Sigmoid colon (tissue), 7 donors: ENCODE measurements at places on chromosomes 3 and 15.
A peak's percentile ranks its signal among the peaks of the same experiment; 100 is the strongest.

GRCh38 chr3:61505197-61505596, 56.2 kb upstream of the PTPRG start:
- H3K36me3 ChIP-seq: no peaks in the 10 kb centered on the region
- DNase-seq: no peak
- no peaks in the 10 kb centered on the region for H3K4me1 ChIP-seq
- no peaks in the 10 kb centered on the region for H3K27me3 ChIP-seq
- no peak overlapping the region for H3K27ac ChIP-seq

GRCh38 chr15:45544266-45545023, 21.9 kb upstream of the SLC30A4 start:
- H3K4me1 ChIP-seq: no peaks in the 10 kb centered on the region
- no peak for DNase-seq
- no peaks in the 10 kb centered on the region for H3K36me3 ChIP-seq
- H3K4me3 ChIP-seq: no peak overlapping the region
- H3K27ac ChIP-seq: no peak overlapping the region
- no peaks in the 10 kb centered on the region for H3K27me3 ChIP-seq

DNA sequence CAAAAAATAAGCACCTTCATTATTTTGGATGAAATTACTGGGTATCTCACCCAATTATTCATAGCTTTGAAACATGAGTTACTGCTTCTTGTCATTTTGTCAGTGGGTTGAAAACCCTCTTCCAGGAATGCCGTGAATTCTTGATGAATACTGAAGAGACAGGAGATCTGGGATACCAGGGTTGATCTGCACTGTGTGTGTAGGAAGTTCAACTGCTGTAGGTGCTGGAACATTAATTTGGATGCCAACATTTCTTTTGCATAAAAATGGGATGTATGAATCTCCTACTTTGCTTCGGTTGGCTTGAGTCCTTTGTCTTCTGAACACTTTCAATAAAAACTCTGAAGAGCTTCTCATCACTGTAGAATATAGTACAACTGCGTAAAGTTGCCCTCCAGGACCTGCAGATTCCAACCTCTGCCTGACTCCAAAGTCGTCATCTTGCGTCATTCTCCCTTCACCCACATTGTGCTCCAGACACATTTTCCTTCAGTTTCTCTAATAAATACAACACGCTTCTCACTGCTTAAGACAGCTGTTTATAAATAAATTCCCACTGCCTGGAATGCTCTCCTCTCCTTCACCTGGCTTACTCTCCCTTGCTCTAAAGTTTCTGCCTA, 312.7 kb upstream of the TGFBR2 start:
- H3K4me1 ChIP-seq: no peaks in the 10 kb centered on the region
- no peak overlapping the region for H3K4me3 ChIP-seq
- DNase-seq: no peak
- H3K27ac ChIP-seq: no peak overlapping the region
- no peaks in the 10 kb centered on the region for H3K36me3 ChIP-seq
- H3K27me3 ChIP-seq: no peaks in the 10 kb centered on the region

- no peak for DNase-seq
- H3K27ac ChIP-seq: no peak overlapping the region
- peaks cover 22% of the 10 kb centered on the region for H3K4me1 ChIP-seq
These were observed 91.7 kb upstream of the GOLGA6L4 start for GRCh38 chr15:84143753-84144314.

DNA sequence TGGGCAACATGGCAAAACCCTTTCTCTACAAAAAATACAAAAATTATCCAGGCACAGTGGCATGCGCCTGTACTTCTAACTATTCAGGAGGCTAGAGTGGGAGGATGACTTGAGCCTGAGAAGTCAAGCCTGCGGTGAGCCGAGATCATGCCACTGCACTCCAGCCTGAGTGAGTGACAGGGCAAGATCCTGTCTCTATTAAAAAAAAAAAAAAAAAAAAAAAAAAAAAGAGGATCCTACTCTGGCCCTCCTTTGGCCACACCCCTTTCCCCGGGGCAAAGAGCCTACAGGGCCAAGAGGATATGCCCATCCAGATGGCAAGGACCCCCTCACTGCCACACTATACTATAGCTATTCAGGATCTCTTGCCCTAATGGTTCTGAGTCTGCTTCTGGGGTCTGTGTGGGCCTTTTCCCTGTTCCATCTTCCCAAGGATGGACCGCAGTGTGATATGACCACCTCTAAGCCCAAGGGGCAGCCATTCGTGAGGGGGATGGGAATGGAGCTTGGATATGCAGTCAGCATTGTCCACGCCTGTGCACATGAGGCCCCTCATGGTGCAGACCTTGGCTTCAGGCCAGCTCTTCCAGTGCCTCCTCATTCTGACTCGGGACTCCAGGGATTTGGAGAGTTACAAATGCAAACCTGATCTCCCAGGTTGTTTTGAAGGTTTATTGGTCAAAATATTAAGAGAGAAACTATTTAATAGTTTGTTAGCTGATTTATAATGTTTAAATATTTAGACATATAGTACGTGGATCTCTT, 7.3 kb downstream of the TYRO3 start:
- no peaks in the 10 kb centered on the region for H3K4me1 ChIP-seq
- no peaks in the 10 kb centered on the region for H3K36me3 ChIP-seq
- DNase-seq: no peak
- no peak overlapping the region for H3K27ac ChIP-seq

DNA sequence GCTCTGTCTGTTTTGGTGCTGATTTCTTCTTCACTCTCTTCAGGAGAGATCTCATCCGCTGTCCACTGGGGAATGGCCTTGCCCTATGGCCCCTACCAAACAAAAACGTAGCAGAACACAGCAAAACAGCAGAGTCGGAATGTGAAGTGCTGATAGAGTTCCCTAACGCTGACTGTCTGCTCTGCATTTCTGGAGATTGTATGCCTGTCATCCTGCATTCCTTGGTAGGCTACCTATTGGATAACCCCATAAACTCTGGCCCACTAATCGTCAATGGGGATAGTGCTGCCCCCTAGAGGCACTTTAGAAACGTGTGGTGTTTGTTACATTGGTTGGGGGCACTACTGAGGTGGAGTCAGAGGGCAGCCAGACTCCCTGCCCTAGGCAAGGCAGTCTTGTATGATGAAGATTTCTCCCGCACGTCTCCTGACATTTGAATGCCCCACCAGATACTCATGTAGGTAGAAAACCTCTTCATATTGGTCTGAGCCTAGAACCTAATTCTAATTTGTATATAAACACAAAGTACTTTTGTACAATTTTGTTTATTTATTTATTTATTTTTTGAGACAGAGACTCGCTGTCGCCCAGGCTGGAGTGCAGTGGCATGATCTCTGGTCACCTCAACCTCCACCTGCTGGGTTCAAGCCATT, 15.6 kb upstream of the MAGEF1 start:
- peak; percentile 78 for DNase-seq
- no peaks in the 10 kb centered on the region for H3K27me3 ChIP-seq
- H3K4me3 ChIP-seq: no peak overlapping the region
- peaks cover 8% of the 10 kb centered on the region for H3K4me1 ChIP-seq

DNA sequence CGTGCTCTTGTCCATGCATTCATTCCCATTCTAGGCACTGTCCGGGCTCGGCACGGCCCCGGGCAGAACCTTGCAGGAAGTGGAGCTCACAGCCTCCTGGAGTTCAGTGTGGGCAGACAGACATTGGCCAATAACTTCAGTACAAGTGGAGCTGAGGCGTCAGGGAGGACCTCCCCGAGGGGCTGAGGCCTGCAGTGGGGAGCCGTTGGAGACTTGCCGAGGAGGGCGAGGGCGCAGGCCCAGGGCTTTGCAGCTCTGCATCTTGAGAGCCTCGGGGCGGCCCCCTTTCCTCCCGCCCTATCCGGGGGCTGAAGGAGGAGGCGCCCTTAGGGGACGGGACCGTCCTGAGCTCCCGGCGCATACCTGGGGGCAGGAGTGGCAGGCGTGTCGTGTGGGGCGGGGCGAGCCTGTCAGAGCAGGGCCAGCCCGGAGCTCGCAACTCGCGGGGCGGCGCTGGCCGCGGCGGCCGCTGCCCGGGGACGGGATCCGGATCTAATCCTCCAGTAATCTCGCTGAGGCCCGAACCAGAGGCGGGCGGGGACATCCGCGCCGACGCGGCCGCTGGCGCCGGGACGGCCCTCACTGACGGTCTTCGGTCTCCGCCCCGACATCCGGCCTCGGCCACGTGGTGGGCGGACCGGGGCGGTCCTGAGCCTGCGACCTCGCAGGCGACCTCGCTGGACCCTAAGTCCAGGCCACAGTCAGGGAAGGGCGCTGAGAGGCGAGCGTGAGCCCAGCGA, at the start of gene ACY1:
Gene ACY1 (plus strand): TSS at position 698 of the 740 bp plus-strand sequence. CDS start 530 bp downstream, outside the sequence.
- H3K27ac ChIP-seq: peak within 1 kb of the TSS; percentile 95
- no peaks in the 10 kb centered on the region for H3K27me3 ChIP-seq
- peak; percentile 93 for DNase-seq
- H3K4me3 ChIP-seq: peak within 1 kb of the TSS; percentile 59
- no peaks in the 10 kb centered on the region for H3K36me3 ChIP-seq

GRCh38 chr3:161890147-161890625, 393.6 kb downstream of the OTOL1 start:
- H3K36me3 ChIP-seq: no peaks in the 10 kb centered on the region
- no peak for DNase-seq
- H3K27me3 ChIP-seq: no peaks in the 10 kb centered on the region

- H3K27me3 ChIP-seq: no peaks in the 10 kb centered on the region
- H3K4me1 ChIP-seq: no peaks in the 10 kb centered on the region
- H3K4me3 ChIP-seq: no peak overlapping the region
- no peak for DNase-seq
- no peak overlapping the region for H3K27ac ChIP-seq
- no peaks in the 10 kb centered on the region for H3K36me3 ChIP-seq
These were observed 346.8 kb downstream of the CNTN3 start for GRCh38 chr3:74267588-74268184.

GRCh38 chr3:105790534-105790933, 78.3 kb downstream of the CBLB start:
- no peaks in the 10 kb centered on the region for H3K27me3 ChIP-seq
- peaks cover 10% of the 10 kb centered on the region for H3K4me1 ChIP-seq
- H3K27ac ChIP-seq: no peak overlapping the region
- no peak overlapping the region for H3K4me3 ChIP-seq
- H3K36me3 ChIP-seq: no peaks in the 10 kb centered on the region
- no peak for DNase-seq

GRCh38 chr15:89649716-89650115, 5.6 kb downstream of the KIF7 start:
- no peaks in the 10 kb centered on the region for H3K36me3 ChIP-seq
- H3K4me1 ChIP-seq: peaks cover 6% of the 10 kb centered on the region
- DNase-seq: peak; percentile 61
- no peak overlapping the region for H3K4me3 ChIP-seq

DNA sequence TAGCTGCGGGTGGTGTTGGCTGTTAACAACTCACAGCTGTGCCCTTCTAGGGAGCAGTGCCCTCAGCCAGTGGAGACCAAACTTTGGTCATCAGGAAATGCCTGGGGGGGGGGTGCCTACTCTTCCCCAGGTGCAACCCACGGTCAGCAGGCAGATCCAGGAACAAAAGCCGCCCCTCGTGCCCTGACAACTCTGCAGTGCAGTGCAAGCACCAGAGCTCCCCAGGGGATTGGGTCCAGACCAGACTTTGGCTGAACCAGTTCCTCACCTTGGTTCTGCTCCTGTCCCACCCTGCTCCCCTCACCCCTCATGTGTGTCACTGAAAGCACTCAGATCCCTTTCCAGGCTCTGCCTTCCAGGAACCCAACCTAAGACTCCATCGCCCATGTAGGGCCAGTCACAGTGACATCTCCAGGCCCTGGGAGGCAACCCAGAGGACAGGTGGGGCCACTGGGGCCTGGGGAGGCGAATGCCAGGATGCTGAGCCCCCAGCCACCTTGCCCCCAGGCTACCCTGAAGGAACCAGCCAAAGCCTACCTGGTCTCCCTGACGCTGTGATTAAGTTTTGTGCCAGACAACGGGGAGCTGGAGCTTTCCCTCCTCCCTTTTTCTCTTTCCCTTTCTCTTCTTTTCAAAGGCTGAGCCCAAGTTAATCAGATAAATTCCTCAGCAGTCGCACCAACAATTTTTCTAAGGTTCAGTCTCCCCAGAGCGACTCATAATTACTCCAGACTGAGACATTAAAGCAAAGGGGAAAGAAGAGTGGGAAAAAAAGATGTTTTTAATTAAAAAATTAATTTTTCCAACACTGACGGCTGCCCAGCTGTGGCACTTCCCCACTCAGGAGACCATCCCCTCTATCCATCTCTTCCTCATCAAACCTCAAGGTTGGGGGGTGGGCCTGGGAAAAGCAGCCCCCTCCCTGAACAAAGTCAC, 207.5 kb upstream of the LINGO1 start:
- H3K27ac ChIP-seq: no peak overlapping the region
- no peaks in the 10 kb centered on the region for H3K36me3 ChIP-seq
- no peaks in the 10 kb centered on the region for H3K27me3 ChIP-seq
- no peaks in the 10 kb centered on the region for H3K4me1 ChIP-seq
- no peak overlapping the region for H3K4me3 ChIP-seq

DNA sequence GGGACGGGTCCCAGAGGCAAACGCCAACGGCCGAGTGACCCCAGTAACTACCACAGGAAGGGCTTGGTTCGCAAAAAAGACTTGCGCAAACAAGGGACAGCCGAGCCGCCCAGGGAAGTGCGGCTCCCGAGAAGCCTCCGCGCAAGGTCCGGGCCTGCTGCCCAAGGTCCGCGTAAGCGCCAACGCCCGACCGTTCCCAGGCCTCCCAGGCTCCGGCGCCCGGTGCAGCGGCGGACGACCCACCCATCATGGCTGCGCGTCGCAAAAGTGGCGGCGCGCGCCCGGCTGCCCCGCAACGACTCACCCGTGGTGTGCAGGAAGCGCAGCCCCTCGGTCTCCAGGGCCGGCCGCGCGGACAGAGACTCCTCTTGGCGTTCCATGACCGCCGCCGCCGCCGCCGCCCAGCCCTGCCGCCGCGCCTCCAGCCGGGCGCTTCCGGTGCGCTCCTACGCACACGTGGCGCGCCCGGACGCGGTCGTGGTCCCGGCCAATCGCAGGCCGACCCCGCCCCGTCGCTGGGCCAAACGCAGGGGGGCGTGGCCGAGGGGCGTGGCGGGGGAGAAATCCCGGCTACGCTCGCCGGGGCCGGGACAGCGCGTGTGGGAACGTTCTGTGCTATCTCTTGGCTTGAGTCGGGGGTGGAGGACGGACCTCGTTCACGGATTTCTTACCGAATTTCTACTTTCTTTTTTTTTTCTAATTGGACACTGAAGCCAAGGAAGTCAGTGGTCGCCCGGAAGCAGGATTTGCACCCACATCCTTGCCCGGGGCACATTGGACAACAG, at the start of gene SELENOS:
Gene SELENOS (minus strand): TSS at position 448 of the 785 bp plus-strand sequence. CDS start 68 bp downstream, at position 380.
- peak within 1 kb of the TSS; percentile 91 for H3K27ac ChIP-seq
- peaks cover 22% of the 10 kb centered on the region for H3K4me1 ChIP-seq
- H3K4me3 ChIP-seq: peak within 1 kb of the TSS; percentile 89
- peak; percentile 96 for DNase-seq
- no peaks in the 10 kb centered on the region for H3K27me3 ChIP-seq
- peaks cover 27% of the 10 kb centered on the region for H3K36me3 ChIP-seq

DNA sequence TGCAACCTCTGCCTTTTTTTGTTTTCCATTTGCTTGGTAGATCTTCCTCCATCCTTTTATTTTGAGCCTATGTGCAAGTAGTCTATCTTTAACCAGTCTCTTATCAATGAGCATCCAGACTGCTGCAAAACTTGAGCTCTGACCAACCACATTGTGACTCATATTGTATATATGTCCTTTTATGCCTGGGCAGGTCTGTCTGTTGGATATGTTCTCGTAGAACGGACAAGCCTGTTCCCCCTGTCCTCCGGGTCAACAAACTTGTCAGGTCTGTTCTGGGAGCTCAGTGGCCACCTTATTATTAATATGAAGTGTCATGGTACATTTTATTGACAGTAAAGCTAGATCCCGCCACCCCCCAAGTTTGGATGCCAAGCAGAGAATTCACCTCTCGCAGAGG, 252.9 kb upstream of the ST8SIA2 start:
- H3K36me3 ChIP-seq: no peaks in the 10 kb centered on the region
- no peaks in the 10 kb centered on the region for H3K4me1 ChIP-seq
- no peak for DNase-seq
- no peak overlapping the region for H3K4me3 ChIP-seq
